ENCODE measurements at places on chromosomes 2 and 18. TPM values are rescaled to one million over a fixed set of nuclear protein-coding genes. Genes with fewer than 3 reads are reported as not detected.

DNA sequence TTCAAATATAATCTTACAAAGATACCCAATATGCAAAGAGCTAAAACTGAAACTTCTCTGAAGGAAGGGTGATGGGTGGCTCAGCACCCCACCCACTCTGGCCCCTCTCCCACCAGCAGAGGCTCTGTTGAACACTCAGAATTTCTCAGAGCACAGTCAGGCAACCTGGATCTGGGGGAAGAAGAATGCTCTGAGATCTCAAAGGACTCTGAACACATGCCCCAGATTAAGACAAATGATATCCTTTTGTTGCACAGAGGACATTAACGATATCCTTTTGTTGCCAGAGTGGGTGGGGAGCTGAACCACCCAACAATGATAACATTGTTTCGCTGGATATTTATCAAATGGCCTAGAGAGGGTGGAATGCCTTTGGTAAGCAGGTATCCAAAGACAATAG, 104.8 kb downstream of the LBH start:
- DNase-seq, result no peak

GRCh38 chr2:231525248-231526163, 4.7 kb downstream of the NMUR1 start:
- DNase-seq, result no peak

- peak; percentile 55 for DNase-seq
Measured at GRCh38 chr2:222319586-222320435, 21.0 kb upstream of the PAX3 start.

The GRHL1 gene
- total RNA-seq, result 2.2 TPM

All from Daoy (cell line).